ENCODE measurements at places on chromosomes 3 and 15.

DNA sequence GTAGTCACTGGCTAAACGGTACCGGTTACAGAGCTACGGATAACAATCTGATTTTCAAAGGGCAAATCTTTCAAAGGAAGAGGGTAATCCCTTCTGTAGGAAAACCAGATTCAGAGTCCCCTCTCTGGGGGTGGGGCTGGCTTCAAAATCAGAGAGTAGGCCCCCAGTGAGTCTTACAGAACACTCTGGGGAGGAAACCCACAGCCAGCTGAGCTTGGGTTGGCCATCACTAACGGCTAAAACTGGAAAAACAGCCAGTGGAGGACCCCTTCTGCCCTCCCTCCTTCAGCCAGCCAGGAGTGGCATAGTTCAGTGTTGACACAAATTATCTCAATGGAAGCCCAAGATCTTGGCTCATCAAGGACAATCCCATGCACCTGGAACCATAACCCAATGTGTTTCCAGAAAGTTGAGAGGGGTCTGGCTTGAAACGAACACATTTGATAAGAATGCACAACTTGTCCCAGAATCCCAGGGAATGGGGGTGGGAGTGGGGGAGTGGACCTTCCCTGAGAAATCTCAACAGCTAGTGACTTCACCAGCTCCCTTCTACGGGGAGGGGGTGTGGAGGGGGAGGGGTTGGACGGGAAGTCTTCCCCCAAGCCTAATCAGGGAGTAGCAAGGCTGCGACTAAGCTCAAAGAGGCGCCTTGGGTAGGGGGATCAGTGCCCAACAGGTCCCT is 1.0 kb downstream of the RASL12 start:
- DNase-seq = peak; percentile 91

DNA sequence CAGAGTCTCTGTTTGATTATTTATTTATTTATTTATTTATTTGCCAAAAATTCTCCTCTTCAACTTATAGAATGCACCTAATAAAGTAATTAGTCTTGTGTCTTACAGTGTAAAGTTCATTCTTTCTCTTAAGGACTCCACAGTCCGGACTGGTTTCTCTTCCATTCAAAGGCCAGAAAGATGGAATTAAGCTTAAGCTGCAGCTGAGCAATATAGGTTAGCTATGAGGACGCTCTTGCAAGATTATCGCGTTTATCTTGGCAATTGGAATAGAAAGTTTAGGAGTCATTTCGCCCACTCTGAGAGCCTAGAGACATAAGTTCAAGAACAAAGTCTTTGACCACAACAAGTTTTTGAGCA is 15.0 kb downstream of the TAGLN3 start:
- DNase-seq = no peak

- DNase-seq = no peak
These were observed 32.2 kb downstream of the RASGRF1 start for GRCh38 chr15:79058260-79058850.

GRCh38 chr3:107921038-107921437 is 169.8 kb downstream of the CD47 start:
- no peak for DNase-seq

DNA sequence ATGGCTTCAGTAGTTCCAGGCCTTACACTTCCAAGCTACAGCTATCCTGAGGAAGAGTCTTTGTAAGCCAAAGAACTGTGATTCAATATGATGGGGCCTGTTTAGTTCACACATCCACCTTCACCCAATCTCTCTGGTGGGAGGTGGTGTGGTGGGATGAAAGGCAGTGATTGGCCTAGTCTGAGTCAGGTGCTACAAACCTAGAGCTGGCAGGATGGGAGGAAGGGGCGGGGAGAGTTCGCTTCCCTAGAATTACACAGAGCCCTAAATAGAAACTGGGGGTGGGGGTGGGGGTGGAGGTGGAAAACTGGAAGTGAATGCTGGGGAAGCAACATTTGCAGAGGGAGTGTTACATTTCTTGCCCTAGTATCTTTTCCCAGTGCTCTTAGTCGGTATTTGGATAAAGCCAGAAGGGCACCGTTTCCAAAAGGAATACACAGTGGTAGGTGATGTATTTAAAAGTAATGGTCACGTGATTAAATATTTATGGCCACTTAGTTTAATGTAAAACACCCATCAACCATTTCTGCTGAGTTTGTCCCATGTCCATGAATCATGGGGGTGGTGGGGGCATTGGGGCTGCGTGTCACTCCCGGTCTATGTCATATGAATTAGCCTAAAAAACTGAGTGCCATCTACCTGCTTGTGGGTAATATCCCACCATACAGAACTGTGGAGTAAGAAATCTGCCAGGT is 247.6 kb upstream of the PROK2 start:
- DNase-seq = no peak

GRCh38 chr15:99556011-99556410 is 9.8 kb upstream of the MEF2A start:
- DNase-seq = no peak

DNA sequence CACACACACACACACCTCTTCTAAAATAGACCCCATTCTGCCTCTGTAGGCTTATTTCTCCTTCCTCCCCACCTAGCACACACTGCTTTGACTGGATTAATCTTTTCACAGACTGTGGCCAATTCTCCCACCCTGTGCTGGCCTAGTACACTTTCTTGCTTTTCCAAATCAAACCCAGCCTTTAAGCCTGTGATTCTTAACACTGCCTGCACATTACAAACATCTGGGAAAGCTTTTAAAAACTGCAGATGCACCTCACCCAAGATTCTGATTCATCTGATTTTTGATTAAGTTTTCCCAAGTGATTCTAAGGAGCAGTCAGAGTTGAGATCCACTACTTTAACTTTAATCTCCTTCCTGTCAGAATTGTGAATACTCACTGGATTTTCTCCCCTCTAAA is 12.8 kb downstream of the CSNK1G1 start:
- no peak for DNase-seq

DNA sequence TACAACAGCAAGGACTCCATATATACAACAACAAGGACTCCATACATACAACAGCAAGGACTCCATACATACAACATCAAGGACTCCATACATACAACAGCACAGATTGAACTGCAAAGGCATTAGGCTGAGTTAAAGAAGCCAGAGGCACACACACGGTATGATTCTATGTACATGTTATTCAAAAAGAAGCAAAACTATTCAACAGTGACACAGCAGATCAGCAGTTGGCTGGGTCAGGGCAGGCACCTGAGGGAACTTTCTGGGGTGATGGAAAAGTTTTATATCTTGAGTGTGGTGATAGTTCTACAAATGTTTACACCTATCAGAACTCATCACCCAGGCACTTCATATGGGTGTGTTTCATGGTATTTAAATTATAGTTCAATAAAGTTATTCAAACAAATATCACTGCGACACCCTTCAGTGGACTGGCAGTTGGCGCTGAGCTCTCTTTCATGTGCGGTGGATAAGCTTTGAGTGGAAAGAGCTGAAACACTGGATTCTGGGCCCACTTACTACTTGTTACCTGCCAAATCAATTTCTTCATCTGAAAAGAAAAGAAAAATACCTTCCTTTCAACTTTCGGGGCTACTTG is 28.0 kb downstream of the RFTN1 start:
- DNase-seq = no peak

DNA sequence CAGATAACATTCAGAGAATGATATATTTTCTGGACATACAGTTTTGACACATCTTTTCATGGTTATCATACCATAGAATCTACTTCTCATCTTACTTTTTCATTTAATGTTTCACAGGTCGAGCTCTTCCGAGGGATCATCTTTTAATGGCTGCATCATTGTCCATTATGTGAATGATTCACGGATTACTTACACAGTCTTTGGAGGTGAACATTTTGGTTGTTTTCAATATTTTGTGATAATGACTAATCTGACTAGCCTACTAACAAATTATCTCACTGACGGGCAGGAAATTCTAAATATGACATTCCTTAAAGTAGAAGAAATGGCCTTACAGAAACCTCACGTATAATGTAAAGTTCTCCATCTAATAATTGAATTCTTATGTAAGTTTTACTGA is 209.1 kb upstream of the STRIT1 start:
- DNase-seq = no peak

DNA sequence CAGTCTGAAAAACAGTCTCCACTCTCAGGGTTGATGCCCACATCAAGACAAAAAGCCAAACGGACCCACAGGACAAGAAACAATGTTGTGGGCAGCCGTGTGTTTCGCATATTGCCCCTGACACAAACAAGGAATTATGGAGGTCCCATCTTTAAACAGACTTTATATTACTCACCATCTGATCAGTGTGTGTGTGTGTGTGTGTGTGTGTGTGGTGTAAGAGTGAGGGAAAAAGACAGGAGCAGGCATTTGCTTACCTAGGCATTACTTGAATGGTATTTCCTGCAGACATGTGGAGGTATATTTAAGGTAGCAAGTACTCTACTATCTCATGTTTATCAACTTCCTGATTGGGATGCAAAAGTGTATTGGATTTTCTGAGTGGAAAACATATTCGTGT is 136.3 kb downstream of the TMCO5A start:
- no peak for DNase-seq

- no peak for DNase-seq
These were observed 37.5 kb upstream of the MCTP2 start for GRCh38 chr15:94193906-94194305.

- DNase-seq = no peak
These were observed 53.6 kb upstream of the LRRFIP2 start for GRCh38 chr3:37227870-37228549.

DNA sequence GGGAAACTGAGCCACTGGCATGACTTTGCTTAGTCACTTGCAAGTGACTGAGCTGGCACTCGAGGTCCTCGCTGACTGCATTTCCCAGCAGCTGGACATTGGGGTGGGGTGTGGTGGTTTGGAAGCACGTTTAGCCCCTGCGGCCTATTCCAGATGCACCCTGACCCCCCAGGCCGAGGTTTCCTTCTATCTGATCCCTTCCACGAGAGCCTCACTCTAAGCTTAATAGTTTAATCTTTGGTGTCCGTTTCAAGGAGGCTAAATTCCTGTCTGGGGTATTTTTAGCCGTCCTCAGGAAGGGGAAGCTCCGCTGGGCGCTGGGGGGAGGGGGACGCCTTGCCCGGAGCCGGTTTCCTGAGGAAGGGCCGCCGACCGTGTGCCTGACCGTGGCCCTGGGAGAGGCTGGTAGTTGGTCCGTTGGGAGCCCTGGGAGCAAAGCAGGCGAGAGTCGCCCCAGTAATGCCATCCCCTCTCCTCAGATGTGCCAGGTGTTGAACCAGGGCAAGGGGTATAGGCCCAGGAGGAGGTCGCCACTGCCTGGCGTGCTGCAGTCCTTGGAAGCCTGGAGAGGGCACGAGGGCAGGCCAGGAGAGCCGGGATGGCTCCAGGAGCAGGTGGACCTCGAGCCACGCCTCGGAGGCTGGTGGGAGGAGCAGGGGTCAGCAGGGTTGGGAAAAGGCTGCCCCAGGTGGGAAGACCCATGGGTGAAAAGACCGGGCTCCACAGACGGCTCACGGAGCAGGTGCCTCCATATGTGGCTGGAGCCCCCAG is 37.2 kb downstream of the IDH2 start:
- DNase-seq = no peak

- no peak for DNase-seq
These were observed 13.3 kb upstream of the KIF23 start for GRCh38 chr15:69400850-69401249.

DNA sequence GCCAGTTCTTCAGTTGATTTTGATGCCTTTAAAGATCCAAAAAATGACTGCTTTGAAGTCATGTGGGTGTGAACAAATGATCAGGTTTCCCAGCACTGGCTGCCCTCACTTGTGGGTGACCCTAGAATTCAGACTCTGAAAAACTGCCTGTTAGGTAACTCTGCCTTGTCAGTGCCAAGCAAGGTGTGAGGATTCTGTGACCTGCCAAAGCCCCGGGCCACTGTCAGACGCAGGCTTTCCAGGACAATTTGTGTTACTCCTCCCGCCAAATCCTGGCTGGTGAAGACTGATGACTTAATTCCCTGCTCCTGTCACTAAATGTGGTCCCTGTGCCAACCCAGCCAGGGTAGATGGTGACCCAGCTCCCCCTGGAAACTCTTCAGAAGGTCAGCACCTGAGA is 99.2 kb upstream of the PSMD6 start:
- no peak for DNase-seq

DNA sequence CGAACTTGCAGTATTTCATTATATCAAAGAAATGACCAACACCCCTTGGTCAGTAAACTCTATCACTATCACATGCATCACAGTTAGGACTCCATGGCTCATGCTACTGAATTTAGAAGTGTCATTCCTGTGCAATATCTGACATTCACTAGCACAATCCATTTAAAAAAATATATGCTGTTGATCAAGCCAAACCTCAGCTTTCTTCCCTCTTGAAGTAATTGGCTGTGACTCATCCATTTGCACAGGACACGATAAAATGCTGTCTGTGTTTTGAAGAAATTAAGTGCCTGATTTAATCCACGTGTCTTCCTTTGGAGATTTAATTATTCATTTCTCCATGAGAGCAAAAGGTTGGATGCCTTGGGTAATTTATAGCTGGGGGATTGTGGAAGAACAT is 38.9 kb downstream of the CPNE4 start:
- DNase-seq = no peak

DNA sequence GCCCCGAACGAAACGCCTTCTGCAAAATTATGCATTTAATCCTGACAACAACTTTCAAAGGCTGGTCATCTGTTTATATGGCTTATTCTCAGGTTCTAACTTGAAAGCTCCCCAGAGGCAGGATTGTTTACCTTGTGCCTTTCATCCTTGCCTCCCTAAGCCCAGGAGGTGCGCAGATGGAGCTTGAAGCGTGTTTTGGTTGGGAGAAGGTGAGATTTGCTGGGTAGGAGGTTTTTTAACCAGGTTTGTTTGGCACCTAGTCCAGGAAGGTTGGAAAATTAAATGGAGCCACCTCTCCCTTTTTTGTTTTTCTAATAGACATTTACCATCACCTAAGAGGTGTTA is 675 bp downstream of the TSEN2 start:
- DNase-seq = no peak

DNA sequence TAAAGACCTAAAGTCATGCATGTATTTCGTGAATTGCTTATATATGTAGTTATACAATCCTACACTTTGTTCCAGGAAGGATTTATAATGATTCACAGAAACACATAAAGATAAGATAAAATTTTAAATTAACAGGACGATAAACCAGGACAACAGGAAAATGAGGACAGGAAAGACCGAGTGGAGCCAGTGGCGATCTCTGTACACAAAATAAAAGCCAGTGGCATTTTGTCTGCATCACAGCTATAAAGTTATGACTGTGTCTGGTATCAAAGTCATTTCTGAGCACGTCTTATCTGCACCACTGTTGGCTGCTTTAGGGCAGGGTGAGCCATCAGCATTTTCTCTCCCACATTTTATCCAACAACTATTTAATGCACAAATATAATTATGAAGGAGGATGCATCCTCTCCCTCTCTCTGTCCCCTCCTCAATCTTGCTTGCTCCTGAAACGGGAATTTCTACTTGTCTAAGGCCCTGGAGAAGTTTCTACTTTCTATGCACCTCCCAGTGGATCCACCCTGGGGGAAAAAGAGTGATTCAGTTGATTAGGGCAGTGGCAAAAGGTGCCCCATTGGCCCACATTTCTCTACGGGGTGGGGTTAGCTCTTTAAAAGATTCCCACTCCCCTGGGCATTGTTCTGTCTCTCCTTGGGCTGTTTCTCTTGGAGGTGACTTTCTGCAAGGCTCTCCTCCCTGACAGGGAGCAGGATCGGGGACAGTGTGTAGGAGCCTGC is 159.4 kb upstream of the UBE2E1 start:
- DNase-seq = no peak

- DNase-seq = no peak
These were observed 192.4 kb upstream of the IGF1R start for GRCh38 chr15:98455904-98456303.

Data from uterus (tissue), 4 donors.